ENCODE measurements at places on chromosomes 16 and 17.

GRCh38 chr16:82857693-82858365 lies 231.1 kb downstream of the CDH13 start:
- DNase-seq = no peak

- DNase-seq = no peak
Observed at GRCh38 chr17:81403671-81404534, 8.6 kb downstream of the BAHCC1 start.

DNA sequence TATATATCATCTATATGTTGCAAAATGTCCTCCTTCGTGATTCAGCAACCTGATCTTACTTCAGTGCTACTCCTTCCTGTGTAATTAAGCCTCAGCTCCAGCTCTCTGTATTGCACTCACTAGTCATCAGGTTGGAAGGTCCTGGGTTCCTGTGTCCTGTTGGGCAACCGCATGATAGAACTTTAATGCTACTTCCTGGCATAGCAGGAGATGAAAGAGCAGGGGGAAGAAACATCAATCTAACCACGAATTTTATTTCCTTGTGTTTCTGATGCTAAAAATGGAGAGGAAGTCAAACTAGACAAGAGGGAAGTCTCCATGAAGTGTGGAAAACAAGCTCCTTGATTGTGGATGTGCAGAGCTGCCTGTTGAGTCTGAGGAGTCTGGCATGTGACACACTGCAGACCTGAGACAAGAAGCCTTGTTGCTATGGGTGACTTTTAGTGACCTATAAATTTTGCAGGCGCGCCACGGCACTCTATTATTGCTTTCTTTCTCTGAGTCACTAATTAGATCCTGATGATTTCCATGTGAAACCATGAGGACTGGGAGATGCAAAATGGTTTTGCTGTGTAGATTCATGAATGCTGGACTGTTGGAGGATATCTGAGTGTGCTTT lies 25.6 kb downstream of the IGSF6 start:
- peak; percentile 52 for DNase-seq

GRCh38 chr17:76439314-76439928 lies 13.5 kb downstream of the UBE2O start:
- no peak for DNase-seq

- DNase-seq = peak; percentile 28
Observed at GRCh38 chr17:75856062-75856756, 1.1 kb upstream of the WBP2 start.

DNA sequence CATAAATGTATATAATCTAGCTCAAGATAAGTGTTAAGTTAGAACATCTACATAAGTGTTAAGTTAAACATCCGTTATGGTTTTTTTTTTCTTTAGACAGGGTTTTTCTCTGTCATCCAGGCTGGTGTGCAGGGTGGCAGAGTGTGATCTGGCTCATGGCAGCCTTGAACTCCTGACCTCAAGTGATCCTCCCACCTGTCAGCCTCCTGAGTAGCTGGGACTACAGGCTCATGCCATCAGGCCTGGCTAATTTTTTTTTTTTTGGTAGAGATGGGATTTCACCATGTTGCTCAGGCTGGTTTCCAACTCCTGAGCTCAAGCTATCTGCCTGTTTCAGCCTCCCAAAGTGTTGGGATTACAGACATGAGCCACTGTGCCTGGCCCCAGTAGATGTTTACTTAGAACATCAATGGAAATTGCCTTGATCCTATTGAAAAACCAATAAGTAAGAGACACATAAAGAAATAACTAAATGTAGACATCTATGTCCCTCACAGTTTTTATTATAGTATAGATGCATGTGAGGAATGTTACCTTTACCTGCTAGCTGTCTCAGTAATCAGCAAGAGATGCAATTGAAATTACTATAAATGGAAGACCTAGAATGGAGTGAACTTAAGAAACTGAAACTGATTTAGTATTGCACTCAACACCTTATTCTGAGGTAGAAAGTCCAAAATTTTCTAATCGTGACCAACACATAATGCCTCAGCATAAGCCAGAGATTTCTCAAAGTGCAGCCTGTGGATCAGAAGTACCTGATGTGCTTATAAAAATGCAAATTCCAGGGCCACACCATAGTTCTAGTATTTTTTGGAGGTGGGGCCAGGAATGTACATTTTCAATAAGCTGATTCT lies 5.5 kb upstream of the FAM20A start:
- no peak for DNase-seq

- peak; percentile 2 for DNase-seq
Observed at GRCh38 chr16:17939122-17939536, 397.4 kb downstream of the NPIPA8 start.

- no peak for DNase-seq
Observed at GRCh38 chr17:37741341-37742115, 3.3 kb downstream of the HNF1B start.

GRCh38 chr17:17778308-17779014 lies 58.3 kb downstream of the SREBF1 start:
- DNase-seq = no peak

DNA sequence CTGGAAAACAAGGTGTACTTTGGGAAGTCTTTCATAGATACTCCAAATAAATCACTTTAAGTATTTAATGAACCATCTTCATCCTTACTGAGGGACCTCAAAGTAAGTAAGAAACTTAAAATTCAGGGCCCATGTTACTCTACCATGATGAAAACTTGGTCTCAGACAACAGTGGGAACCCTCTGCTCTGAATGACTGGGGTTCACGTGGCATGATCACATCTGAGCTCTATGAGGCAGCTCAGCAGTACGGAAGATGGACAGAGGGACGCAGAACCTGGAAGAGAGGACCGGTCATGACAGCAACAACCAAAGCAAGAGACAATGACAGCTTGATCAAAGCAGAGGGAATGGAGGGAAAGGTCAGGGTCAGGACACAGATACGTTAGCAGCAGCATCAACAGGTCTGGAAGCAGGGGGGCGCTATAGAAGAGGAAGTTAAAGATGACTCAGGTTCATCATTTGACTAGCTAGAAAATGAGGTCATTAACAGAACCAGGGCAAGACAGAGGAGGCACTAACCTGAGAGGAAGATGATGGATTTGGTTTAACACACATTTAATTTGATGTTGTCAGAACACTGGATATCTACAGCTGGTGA lies 9.5 kb downstream of the XPO6 start:
- DNase-seq = peak; percentile 44

- no peak for DNase-seq
Observed at GRCh38 chr16:3728424-3729160, 11.3 kb upstream of the TRAP1 start.

GRCh38 chr17:44776628-44777393 lies 18.0 kb downstream of the ADAM11 start:
- DNase-seq = no peak

- no peak for DNase-seq
Observed at GRCh38 chr16:61617219-61617783, 418.9 kb downstream of the CDH8 start.

DNA sequence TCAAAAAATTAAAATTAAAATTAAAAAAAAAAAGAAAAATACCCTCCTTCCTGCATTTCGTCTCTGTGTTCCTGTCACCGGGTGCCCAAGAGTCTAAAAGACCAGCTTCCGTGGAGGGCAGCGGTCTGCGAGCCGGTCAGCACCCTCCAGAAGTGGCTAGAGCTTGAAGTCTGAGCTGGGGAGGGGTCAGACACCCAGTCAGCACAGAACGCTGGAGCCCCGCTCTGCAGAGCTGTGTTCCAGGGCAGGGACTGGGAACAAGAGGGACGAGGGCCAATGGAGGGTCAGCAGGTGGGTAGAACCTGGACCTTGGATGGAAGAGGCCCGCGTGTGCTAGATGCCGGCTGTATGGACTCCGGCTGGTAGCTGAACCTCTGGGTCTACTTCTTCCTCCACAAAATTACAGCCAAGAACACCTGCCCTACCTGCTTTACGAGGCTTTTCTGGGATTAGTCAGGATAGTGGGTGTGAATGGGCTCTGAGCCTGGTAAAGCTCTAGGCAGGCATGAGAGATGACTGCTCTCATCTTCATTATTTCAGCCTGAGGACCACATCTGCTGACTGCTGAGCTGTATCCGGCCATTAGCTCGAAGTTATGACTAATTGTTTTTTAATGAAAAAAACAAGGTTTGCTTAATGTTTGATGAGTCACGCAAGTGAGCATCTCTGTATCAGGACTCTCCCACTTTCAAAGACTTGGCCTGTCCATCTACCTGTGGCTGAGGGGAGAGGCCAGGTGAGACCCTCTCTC lies 5.9 kb downstream of the TRPV1 start:
- DNase-seq = no peak

GRCh38 chr17:40150276-40150675 lies 9.9 kb downstream of the CASC3 start:
- DNase-seq = no peak

GRCh38 chr16:25868706-25869370 lies 177.1 kb downstream of the HS3ST4 start:
- no peak for DNase-seq

GRCh38 chr16:73545755-73546154 lies 497.8 kb upstream of the ZFHX3 start:
- DNase-seq = no peak

GRCh38 chr16:4060009-4060408 lies 56.2 kb downstream of the ADCY9 start:
- peak; percentile 54 for DNase-seq

GRCh38 chr17:66378296-66378695 lies 75.9 kb downstream of the PRKCA start:
- DNase-seq = no peak

DNA sequence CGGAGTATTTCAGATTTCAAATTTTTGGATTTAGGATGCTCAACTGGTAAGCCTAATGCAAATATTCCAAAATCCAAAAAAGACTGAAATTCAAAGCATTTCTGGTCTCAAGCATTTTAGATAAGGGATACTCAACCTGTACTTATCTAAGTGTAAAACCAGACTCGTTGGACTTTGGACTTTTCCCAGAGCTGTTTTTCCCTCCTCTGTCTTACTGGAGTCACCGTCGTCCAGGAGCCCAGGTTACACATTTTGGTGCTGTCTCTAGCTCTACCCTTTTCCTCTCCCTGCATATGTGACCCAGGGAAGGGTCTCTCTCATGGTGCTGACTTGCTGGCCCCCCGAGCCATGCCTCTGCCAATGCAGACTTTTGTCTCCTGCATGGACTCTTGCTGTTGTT lies 46.0 kb upstream of the MMP2 start:
- DNase-seq = no peak

DNA sequence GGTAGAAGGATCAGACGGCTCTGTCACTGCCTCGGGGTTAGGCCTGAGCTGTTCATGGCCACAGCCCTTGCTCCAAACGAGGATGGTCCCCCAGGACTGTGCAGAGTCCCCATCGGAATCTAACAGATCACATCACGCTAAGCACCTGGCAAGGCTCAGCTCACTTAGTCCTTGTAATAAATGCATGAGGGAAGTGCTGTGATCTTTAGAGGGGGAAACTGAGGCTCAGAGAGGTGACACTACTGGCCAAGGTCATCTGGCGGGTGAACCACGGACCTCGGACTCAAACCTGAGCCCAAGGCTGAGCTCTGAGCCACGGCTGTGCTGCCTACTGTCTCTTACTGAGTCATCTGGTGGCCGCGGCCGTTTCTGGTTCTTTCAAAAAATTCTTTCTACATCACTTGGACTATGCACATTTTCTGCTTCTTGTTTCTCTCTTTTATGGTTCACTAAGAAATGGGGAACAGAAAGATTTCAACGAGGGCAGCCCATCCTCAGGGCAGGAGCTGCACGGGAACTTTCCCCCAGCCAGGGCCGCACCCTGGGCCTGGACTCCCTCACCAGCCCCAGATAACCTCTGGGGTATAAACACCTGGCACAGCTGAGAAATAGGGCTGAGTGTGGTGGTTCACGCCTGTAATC lies 55.6 kb downstream of the COTL1 start:
- DNase-seq = no peak

GRCh38 chr16:69773260-69773947 lies 11.3 kb downstream of the WWP2 start:
- no peak for DNase-seq

GRCh38 chr17:43840814-43841213 lies 6.2 kb upstream of the CD300LG start:
- DNase-seq = no peak

GRCh38 chr17:73733517-73733916 lies 89.3 kb upstream of the SDK2 start:
- no peak for DNase-seq

DNA sequence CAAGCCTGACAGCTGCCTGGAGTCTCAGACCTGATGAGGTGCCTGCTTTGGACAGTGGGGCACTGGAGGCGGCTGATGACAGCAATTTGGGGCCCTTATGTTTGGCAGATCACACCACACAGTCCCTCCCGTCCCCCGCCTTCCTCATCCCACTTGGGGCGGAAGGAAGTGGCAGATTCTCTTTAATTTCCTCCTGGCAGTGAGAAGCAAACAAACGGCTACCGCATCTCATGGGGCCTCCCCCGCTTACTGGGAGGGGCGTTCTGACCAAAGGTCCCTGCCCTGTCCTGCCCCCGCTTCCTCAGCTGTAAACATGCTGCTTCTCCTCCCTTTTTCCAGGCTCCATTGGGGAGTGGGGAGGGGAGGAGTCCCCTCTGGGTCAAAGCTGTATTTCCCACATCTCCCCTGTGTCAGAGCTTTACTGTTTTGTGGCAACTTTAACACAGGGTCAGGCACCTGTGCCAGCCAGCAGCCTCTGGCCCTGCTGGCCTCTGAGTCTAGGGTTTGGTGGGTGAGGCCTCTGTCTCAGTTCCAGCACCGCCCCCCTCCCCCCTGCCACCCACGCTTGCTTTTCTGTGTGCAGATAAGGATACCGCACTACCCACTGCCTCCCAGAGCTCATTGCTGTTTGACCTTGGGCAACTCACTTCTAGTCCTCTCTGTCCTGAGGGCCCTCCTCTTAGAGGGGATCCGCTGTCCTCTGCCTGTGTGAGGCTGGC lies 5.4 kb upstream of the NFATC3 start:
- peak; percentile 85 for DNase-seq

GRCh38 chr17:62692159-62692651 lies 64.7 kb downstream of the MRC2 start:
- no peak for DNase-seq

DNA sequence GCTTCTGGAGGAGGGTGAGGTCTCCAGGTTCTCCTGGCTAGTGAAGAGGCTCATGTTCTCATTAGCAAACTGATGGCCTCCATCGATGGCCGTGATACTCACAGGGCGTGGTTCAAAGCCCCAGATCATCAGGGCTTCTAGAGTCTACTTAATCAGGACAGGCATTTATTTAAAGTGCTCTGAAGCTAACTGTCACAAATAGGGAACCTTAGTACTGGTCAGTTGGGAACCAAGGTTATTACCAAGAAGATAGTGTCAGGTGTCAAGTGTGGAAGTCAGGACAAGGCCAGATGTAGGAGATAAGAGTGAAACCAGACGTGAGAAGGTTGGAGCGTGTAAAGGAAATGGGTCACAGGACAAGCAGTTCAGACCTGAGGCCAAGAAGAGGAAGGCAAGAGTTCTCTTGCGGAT lies 56.9 kb downstream of the PIGL start:
- no peak for DNase-seq

GRCh38 chr17:74453665-74454196 lies 12.7 kb upstream of the CD300A start:
- peak; percentile 78 for DNase-seq

- DNase-seq = no peak
Observed at GRCh38 chr17:79188048-79188447, 113.4 kb downstream of the ENGASE start.

GRCh38 chr17:64209983-64210382 lies 53.1 kb downstream of the TEX2 start:
- no peak for DNase-seq

- no peak for DNase-seq
Observed at GRCh38 chr17:76467366-76467765, at the start of gene AANAT. Gene AANAT, plus strand, starts transcription at chr17:76467603. Its CDS starts 1,144 bp downstream, at chr17:76468747.
